CD4-positive, alpha-beta T cell treated with Interleukin-21 for 1 hour (primary cell): ENCODE measurements at places on chromosomes 6 and 20.

- no peak for DNase-seq
Measured at GRCh38 chr6:137188855-137189254, 15.4 kb upstream of the IL22RA2 start.

GRCh38 chr20:63533871-63534393 is 3.2 kb downstream of the PTK6 start:
- no peak for DNase-seq

- DNase-seq = no peak
Measured at GRCh38 chr6:47967843-47968242, 143.2 kb downstream of the PTCHD4 start.

DNA sequence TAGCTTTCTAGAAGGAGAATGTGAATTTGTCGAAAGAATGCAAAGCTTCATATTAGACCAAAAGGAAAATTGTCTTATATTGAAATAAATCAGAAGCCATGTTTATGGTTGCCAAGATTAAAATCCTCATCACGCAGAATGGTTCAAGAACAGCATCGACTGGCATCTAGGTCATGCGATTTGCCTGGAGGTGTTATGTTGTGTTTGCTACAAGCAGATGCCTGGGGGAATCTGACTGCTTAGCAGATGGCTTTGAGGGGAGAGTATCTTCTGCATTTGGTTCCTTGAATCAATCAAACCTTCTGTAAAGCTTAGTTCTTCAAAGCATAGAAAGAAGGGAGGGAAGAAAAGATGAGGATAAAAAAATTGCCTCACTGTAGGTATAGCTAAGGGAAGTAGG is 585.8 kb downstream of the QKI start:
- DNase-seq = no peak

GRCh38 chr6:8215631-8216030 is 113.3 kb upstream of the EEF1E1 start:
- no peak for DNase-seq

DNA sequence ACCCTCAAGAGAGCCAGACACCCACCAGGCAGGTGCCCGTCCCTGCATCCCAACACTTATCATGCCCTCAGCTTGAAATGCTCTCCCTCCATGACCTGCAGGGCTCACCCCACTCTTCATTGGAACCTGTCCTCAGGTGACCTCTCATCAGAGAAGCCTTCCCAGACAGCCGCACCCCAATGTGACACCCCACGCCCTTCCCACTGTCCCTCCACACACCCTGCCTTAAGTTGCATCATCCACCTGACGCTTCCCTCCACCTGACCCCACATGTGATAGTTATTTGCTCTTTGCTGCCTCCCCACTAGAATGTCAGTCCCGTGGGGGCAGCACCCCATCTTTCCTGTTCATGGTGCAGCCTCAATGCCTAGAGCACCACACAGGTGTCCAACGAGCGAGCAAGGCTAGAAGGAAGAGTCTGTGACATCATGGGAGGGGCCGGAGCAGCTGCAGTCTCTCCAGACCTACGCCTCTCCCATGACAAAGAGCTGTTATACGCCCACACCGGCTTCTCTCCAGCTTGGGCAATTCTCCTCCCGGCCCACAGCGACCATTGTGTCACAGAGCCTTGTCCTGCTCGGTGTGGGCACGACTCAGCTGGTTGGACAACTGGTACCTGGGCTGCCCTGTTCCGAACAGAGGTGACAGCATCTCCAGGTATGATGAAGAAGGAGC is 58.2 kb downstream of the NFATC2 start:
- no peak for DNase-seq

- no peak for DNase-seq
Measured at GRCh38 chr20:17956099-17956685, 12.4 kb downstream of the SNX5 start.

GRCh38 chr6:37507690-37508421 is 8.2 kb upstream of the CCDC167 start:
- peak; percentile 62 for DNase-seq

DNA sequence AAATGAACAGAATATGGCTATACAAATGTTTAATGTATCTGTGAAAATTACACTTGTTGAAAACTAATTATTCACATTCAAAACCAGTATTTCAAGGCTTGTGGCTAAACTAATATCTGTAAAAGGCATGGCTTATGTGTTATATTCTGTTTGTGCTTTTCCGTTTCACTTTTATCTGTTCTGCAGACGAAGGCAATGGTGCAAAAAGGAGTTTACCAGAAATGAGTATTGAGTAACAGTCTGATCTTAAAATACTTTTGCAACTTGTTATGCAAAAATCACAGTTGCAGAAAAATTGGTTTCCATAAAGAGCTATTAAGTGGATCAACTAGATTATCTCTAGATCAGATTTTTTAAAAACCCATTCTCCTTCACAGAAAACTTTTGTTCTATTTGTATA is 9.4 kb upstream of the STX11 start:
- no peak for DNase-seq

DNA sequence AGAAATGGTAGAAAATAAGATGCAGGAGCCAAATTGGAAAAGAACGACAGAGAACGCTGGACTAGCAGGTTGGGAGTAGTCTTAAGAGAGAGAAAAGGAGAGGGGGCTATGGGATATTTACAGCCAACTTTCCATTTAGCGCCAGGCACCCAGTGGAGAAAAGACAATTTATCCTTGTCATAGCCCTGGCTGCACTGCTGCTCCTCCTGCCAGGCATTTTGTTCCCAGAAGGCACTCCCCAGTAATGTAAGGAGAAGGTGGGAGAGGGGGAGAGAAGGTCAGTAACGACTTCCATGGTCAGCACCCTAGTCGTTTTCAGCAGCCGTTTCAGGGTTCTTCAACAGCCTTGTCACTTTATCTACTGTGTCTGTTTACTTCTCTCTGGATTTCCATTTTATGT is 159.0 kb downstream of the TRMT11 start:
- DNase-seq = no peak

DNA sequence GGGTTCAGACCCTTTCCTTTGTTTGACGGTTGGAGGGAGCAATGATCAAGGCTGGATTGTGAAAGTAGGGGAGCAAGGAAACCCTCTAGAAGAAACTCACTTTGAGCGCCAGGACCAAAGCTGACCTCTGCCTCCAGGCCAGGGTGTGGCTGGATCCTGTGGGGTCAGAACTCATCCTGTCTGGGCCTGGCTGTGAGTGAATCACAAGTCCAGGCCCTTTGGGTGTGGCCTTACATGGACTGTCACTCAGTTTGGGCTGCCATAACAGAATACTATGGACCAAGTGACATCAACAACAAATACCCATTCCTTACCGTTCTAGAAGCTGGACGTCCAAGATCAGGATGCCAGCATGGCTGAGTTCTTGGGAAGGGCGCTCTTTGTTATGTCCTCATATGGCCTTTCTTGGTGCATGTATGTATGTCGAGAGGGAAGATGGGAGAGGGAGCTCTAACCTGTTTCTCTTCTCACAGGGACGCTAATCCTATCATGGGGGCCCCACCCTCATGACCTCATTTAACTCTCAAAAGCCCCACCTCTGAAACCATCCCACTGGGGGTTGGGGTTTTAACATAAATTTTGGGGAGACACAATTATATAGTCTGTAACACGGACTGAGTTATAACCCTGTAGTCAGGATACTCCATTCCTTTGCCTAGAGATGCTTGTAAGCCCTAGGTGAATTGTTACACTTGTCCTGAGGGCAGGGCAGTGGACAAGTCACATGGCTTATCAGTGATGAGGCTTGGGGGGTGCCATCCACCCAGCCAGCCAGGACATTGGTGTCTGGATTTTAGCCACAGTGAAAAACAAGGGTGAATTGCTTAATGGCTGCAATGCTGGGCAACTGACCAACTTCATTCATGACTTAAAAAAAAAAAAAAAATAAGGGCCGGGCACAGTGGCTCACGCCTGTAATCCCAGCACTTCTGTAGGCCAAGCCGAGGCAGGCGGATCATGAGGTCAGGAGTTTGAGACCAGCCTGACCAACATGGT is 80.0 kb downstream of the TRMT11 start:
- no peak for DNase-seq

DNA sequence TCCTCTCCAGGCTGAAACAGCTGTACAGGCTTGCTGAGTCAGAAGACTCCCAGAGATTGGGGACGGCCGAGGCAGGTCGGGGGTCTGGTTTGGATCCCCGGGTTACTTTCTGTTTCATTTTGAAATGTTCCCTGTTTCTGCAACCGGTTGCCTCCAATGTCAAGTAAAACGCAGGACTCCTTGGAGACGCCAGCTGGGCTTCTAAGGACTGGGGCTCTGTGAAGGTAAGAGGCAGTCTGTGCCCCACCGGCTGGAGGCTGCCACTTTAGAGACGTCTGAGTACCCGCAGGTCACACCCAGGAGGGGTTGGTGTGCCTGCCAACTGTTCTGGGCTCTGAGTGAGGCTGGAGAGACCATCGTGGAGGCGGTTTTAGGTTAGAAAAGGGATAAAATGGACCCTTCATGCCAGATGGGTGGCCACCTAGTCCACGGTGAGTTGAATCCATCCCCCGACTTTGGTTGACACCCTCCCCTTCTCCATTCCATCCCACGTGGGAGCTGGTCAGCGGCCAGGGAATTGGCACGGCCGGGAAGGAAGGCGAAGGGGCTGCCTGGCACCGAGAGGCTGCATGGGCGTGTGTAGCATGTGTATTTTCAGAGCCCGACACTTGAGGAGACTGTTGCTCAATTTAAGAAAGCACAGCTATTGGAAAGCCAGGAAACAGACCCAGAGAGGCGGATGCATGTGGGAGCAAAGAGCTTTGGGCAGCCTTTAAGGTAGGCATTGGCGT is 240.9 kb downstream of the PHACTR1 start:
- peak; percentile 0 for DNase-seq

DNA sequence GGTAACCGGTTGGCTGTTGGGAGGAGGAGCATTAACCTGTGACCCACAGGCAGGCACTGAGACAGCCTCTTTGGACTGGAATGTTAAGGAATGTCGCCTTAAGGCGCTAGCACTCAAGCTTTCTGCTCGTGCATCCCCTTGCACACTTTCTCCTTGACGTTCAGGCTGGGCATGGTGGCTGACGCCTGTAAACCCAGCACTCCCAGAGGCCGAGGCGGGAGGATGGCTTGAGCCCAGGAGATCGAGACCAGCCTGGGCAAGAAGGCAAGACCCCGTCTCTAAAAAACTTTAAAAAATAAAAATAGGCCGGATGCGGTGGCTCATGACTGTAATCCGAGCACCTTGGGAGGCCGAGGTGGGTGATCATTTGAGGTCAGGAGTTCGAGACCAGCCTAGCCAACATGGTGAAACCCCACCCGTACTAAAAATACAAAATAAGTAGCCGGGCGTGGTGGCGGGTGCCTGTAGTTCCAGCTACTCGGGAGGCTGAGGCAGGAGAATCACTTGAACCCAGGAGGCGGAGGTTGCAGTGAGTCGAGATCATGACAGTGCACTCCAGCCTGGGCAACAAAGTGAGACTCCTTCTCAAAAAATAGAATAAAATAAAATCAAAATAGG is 1.9 kb upstream of the GID8 start:
- DNase-seq = no peak

DNA sequence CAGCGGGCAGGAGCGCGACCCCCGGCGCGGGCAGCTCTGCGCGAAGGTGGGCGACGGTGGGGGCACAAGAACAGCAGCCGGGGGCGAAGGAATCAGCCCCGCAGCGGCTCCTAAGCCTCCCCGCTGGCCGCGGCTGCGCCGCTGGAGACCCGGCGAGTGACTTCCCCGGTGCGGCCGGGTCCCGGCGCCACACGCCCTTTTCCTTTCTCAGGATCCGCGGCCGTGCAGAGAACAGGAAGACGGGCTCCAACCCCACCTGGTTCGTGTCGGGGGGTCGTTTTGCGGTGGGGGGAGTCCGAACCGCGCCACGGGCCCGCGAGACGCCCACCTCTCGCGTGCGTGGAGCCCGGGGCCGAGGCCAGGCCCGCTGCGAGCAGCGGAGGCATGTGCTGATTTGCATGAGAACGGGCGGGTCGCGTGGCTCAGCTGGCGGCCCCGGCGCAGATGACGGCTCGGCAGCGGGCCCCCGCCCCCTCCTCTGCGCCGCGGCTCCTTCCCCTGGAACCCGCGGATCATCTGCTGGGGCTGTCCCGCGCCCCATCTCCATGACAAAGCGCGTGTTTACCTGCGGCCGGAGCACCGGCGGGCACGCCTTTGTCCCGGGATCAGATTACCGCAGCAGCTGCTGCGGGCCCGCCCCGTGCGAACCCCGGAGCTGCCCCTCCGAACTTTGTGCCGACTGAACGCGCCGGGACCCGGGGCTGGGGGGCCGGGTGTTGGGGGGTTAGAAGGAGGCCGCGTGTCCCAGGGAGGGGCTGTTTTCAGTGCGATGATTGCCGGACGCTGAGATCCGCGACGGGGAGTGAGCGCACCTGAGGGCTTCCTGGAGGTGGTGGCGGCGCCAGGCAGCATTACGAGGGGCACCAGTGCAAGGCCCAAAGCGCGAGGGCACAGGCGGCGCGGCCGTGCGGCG is 4.9 kb upstream of the DLL1 start:
- no peak for DNase-seq

DNA sequence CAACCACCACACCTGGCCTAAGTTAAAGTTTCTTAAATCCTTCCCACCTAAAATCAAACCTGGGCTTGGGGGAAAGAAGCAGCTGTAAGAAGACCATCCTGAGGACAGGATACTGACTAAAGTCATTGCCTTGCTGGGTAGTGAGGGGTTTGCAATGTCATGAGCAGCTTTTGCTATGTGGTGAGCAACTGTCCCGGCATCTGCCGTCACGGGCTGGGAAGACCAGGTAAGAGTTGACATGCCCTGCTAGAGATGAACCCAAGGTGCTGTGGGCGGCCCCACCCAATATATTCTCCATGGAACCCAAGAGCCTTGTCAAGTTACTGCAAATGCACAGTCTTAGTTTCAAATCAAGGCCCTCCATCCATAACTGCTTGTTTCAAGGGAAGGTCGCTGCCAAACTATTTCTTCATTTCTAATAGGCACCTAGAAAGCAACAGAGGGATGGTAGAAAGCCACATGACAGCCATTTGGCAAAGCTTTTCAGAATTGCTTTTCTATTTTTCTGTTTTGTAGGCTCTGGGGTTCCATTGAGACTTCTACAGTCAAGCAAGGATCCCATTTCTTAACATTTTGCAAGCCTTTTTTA is 357.8 kb upstream of the JARID2 start:
- DNase-seq = no peak

GRCh38 chr6:38640216-38640909 is 634 bp upstream of the BTBD9 start:
- DNase-seq = no peak

DNA sequence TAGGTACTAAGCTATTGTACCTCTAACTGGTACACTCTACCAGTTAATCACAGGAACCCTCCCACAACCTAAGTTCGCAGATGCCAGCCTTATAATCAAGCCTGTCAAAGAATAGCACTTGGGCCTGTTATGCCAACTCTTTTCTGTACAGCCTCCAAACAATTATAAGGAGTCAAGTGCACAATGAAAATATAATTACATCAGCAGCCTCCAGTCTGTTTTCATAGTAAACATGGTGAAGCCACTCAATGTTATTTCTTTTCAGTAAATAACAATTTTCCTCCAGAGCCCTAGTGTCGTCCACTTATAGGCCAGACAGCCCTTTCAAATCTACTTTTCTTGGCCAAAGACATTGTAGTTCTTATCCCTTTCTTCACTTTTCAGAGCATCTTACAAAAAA is 82.7 kb upstream of the CARMIL1 start:
- no peak for DNase-seq

DNA sequence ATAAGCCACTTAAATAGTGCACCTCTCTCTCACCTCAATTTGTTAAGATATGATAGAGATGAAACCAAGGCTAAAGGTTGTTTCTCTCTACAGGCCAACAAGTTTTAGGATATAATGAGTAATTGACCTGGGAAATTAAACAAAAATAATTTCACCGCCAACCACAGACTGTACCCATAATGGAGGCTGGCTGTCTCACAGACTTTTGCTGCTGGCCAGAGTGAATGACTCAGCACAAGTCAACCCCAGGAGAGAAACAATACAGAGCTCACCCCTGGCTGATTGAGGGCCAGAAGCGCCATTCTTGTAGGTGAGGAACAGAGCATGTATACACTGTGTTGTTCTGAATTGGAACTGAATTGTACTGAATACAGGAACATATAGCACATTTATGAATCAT is 99.9 kb downstream of the CAP2 start:
- no peak for DNase-seq
